Left ventricle myocardium inferior (tissue), 1 donor: ENCODE measurements at places on chromosomes 4 and X.

DNA sequence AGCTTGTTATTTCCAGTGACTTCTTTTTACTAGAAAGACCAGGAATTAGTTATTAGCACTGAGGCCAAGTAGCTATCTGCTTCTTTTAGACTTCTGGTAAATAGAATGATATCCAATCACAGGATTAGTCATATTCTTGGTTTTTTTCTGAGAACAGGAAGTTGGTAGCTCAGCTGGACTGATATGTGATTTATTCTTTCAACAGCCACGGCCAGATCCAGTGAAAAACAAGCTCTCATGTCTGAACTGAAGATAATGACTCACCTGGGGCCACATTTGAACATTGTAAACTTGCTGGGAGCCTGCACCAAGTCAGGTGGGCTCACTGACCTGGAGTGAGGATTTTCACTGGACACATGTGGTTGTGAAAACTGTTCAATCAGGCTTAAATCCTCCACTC, 48.6 kb downstream of the PDGFRA start:
- no peak for DNase-seq

DNA sequence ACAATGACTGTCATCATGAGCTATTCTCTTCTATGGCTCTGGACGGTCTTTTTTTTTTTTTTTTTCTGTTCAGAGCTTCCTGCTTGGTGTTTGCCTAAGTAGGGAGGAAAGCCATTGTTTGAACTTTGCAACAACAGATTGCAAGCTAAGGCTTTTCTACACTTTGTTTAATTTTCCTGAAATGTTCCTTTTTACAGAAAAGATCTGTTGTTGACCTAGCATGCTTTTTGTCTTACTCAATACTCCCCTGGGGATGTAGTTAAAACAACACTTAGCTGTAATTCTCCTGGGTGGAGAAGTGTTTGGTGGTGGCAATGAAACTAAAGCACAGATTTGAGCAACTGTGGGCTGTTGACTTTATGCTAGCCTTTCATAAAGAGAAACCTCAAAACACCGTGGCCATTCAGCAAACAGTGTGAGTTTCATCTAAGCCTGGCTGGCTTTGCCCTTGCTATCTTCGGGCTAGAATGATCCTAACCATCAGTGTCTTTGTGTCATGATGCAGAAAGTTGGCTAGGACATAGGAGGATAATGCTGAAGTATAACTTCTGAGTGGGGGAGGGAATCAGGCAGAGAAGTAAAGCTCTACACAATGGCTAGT, 110.5 kb downstream of the ANXA3 start:
- DNase-seq: no peak

- DNase-seq: no peak
Measured at GRCh38 chr4:87005690-87006425, 71.0 kb downstream of the AFF1 start.

GRCh38 chr4:158046345-158046744, 126.5 kb downstream of the GASK1B start:
- DNase-seq: no peak

DNA sequence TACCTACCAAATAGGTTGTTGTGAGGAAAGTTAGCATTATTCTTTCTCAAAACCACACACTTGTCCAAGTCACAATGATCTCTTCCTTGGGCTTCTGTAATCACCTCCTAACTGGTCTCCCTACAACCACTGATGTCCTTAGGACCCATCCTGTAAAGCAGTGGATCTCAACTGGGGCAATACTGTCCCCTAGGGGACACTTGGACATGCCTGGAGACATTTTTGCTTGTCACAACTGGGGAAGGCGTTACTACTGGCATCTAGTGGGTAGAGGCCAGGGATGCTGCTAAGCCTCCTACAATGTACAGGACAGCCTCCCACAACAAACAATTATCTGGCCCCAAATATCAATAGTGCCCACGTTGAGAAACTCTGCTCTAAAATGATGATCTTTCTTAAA, 118.7 kb upstream of the AP1S2 start:
- no peak for DNase-seq

DNA sequence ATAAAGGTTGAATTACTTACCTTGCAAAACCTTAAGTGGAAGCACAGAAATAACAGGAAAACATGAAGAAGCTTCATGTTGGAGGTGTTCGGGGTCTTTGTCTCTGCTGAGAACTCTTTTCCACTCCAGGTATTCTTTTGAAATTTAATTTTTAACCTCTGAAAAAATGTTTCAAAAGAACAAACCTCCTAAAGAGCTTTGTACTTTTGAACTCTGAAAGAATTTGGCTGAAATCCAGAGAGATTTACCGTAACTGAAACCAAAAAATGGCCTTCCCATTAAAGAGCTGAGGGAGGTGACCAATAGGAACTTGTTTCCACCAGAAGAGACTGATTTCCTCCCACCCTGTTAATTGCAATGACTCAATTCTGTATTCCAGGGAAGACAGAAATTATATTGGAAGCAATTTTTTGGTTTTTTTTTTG, at the start of gene CFI:
Gene CFI, minus strand, starts transcription at position 105 of the 425 bp plus-strand sequence. Its CDS starts 28 bp downstream, at position 77.
- no peak for DNase-seq

- DNase-seq: no peak
Measured at GRCh38 chr4:8516061-8516573, 64.1 kb upstream of the GPR78 start.
